ENCODE measurements at places on chromosomes 2 and 18.

DNA sequence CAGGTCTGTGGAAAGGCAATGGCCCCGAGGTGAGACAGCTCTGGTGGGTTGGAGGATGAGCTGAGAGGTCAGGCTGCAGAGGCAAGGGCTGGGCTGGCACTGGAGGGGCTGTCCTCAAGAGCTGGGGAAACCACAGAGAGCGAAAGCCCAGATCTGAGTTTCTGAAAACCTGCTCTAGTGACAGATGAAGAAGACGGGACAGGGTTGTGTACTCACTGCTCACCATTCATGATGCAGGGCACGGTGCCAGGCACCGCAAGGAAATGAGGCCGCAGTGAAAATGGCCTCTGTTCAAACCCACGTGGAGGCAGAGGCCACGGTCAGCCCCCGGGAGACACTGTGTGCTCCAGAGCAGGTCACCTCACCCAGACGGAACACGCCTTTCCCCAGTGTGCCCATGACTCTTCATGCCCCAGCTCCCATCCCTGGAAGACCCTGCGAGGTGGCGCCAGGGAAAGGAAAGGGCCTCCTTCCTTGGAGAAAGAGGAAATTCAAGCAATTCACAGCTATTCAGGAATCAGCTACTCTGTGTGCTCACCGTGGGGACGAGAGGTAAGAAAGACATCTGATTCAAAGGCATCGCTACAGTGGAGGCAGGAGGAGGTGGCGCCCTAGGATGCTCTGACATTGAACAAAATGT, 24.3 kb upstream of the ID2 start:
- no peak overlapping the region for H3K27ac ChIP-seq
- no peak for DNase-seq
- no peak overlapping the region for H3K4me3 ChIP-seq
- H3K36me3 ChIP-seq, result no peaks in the 10 kb centered on the region

- no peaks in the 10 kb centered on the region for H3K27me3 ChIP-seq
- no peaks in the 10 kb centered on the region for H3K4me1 ChIP-seq
- H3K36me3 ChIP-seq, result no peaks in the 10 kb centered on the region
Observed at GRCh38 chr2:37011130-37011529, 44.8 kb upstream of the STRN start.

- no peak overlapping the region for H3K4me3 ChIP-seq
- no peak overlapping the region for H3K27ac ChIP-seq
- H3K27me3 ChIP-seq, result no peaks in the 10 kb centered on the region
- H3K4me1 ChIP-seq, result no peaks in the 10 kb centered on the region
- H3K36me3 ChIP-seq, result no peaks in the 10 kb centered on the region
- DNase-seq, result no peak
Observed at GRCh38 chr2:70733646-70734180, 34.3 kb downstream of the ADD2 start.

- H3K27ac ChIP-seq, result no peak overlapping the region
- H3K36me3 ChIP-seq, result no peaks in the 10 kb centered on the region
- no peaks in the 10 kb centered on the region for H3K27me3 ChIP-seq
- DNase-seq, result peak; percentile 30
- no peak overlapping the region for H3K4me3 ChIP-seq
Observed at GRCh38 chr2:234679741-234680687, 183.1 kb upstream of the ARL4C start.

- DNase-seq, result no peak
- no peaks in the 10 kb centered on the region for H3K4me1 ChIP-seq
- H3K36me3 ChIP-seq, result no peaks in the 10 kb centered on the region
- H3K27me3 ChIP-seq, result no peaks in the 10 kb centered on the region
Observed at GRCh38 chr2:105997711-105998110, 196.4 kb downstream of the UXS1 start.

- H3K4me1 ChIP-seq, result peaks cover 1% of the 10 kb centered on the region
- no peak overlapping the region for H3K27ac ChIP-seq
- H3K4me3 ChIP-seq, result no peak overlapping the region
- no peak for DNase-seq
Observed at GRCh38 chr2:133721118-133721517, 152.9 kb upstream of the NCKAP5 start.

DNA sequence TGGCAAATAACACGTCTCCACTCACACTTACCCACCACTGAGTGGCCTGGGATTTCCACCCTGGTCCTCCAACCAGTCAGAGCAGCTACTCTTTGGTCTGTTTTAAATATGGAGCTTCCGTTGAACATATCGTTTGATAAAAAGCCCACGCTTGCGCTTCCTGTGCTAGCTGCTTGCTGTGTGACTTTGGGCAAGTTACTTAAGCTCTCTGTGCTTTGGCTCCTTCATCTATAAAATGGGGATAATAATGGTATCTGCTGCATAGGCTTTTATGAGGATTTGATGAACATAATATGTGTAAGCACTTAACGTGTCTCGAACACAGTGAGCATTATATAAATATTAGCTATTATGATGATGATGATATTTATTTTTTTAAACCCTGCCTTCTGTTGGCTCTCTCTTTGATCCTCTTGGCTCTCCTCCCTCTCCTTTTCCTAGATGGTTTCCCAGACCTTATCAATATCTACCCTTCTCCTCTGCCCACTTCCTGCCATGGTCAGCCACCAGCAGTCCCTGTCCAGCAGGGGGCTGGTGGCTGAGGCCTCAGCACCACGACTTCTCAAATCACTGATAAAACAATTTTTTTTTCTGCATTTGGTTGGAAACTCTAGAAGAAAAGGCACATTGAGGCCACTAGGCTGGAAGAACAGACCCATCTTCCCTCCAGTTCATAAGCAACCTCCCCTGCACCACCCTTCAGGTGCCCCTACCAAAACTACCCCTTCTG, 191.9 kb downstream of the LOXHD1 start:
- no peak overlapping the region for H3K27ac ChIP-seq
- no peak overlapping the region for H3K4me3 ChIP-seq
- H3K27me3 ChIP-seq, result no peaks in the 10 kb centered on the region
- no peaks in the 10 kb centered on the region for H3K36me3 ChIP-seq
- H3K4me1 ChIP-seq, result no peaks in the 10 kb centered on the region

DNA sequence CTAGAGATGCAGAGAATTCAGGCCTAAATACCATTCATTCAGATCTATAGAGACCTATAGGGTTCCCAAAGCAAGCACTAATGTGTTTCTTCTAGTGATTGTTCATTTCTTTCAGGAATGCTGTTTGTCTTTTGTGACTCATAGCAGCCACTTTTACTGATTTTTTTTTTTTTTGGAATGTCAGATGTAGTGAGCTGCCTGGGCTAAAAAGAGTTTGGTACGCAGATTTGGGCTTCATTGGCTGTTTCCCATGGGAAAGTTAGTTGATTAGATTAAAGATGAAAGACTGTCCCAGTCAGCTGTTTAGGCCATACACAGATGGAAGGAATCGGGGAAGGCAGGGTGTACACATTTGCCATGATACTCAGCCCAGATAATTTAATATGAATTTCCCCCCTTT, 87.6 kb downstream of the CDC42EP3 start:
- DNase-seq, result no peak
- H3K4me1 ChIP-seq, result peaks cover 16% of the 10 kb centered on the region
- H3K27me3 ChIP-seq, result no peaks in the 10 kb centered on the region
- H3K36me3 ChIP-seq, result no peaks in the 10 kb centered on the region

GRCh38 chr2:233532971-233533370, 33.6 kb downstream of the USP40 start:
- no peaks in the 10 kb centered on the region for H3K27me3 ChIP-seq
- H3K36me3 ChIP-seq, result no peaks in the 10 kb centered on the region
